ENCODE measurements at places on chromosomes 2 and 18.
A peak's percentile ranks its signal among the peaks of the same experiment; 100 is the strongest.

DNA sequence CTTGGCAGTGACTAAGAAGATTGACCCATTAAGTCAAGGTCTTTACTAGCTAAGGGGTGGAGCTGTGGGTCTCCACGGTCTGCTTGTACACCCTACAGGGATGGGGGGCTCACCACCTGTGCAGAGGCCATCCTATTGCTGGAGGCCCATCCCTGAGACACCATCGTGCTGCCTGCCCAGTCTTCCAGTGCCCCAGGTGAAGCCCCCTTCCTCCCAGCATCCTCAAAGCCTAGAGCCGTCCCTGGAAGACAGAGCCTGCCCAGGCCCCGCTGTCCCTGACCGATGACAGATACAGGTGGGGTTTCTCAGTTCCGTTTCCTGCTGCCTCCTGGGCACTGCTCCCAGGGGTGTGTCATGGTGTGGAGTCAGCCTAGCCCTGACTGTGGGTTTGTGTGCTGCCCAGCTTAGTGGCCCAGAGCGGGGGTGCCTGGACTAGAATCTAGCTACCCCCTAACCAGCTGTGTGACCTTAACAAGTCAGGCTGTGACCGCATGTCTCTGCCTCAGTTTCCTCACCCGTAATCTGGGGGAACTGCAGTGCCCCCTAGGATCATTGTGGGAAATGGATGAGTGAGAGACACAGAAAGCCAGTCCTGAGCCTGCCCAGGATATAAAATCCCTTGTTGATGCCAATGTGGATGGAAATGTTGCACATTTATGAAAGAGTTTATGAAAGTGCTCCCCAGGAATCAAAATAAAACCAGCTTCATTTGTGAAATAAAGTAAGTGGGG, 2.0 kb downstream of the OTOS start:
- H3K4me1 ChIP-seq = peaks cover 26% of the 10 kb centered on the region
- peak overlapping the region; percentile 93 for H3K4me3 ChIP-seq

- H3K36me3 ChIP-seq = no peaks in the 10 kb centered on the region
- no peaks in the 10 kb centered on the region for H3K4me1 ChIP-seq
- H3K27me3 ChIP-seq = no peaks in the 10 kb centered on the region
- no peak overlapping the region for H3K27ac ChIP-seq
- H3K4me3 ChIP-seq = no peak overlapping the region
Measured at GRCh38 chr18:30487962-30488361, 554.6 kb downstream of the DSC3 start.

DNA sequence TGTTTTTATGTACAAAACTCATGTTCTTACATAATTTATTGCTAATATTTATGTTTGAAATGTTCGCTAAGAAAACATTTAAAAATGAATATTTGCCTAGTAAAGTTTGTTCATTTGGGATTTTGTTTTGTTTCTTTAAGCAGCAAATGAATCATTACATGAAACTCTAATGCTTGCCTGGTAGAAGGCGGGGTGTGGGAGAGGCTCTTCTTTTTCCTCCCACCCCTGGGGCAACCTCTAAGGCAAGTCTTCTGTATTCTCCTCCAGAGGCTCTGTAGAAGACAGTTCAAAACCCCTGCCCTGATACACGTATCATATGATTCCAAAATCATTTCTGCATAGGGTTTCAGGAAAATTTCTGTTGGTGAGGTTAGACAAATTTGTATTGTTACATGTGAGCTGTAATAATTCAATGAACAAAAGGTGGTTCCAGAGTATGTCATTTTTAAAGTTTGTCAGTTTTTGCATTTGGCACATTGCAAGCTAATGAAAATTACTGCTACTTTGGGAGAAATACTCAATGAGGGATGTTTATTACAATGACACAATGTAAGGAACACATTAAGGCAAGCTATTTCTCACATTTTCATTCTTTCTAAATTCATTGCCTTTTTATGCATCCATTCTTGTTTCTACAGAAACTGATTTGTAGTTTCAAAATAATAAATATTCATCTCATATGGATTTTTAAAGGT, 302.3 kb upstream of the UBE2E3 start:
- DNase-seq = no peak
- peaks cover 38% of the 10 kb centered on the region for H3K27me3 ChIP-seq
- H3K4me3 ChIP-seq = no peak overlapping the region
- no peaks in the 10 kb centered on the region for H3K36me3 ChIP-seq
- no peak overlapping the region for H3K27ac ChIP-seq

DNA sequence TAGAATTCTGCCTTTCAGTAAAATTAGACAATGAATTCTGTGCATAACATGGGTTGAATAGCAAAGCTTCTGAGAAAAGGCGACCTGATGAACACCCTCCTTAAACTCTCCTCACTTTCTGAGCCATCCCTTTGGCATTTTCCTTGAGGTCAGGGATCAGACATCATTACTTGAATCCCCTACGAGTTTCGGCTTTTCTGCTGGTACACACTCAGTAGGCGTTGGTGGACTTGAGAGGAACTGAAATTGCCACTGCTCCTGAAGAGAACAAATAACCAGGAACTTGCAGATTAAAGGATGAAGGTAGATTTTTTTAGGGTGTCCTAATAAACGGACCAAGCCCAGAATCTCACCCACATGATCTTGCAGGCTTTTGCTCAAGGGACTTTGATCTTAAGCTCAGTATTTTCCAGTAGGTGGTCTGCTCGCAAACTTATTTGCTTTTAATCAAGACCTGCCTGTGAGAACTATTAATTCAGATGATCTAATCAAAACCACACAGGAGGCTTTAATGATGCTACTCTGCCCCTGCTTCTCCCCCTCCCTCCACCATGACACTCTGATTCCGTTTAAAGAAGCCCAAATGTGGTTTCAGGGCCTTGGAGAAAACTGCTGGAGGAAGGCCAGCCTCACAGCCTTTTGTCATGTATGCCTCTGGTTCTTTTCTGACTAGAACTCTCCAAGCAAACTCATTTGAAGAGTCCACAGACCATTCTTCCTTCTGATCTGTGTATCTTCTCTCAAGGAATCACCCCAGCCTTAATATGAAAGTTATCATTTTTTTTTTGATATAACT, 124.9 kb downstream of the PRKCE start:
- H3K4me3 ChIP-seq = no peak overlapping the region
- no peaks in the 10 kb centered on the region for H3K36me3 ChIP-seq
- no peak for DNase-seq
- H3K4me1 ChIP-seq = peaks cover 12% of the 10 kb centered on the region
- no peak overlapping the region for H3K27ac ChIP-seq

DNA sequence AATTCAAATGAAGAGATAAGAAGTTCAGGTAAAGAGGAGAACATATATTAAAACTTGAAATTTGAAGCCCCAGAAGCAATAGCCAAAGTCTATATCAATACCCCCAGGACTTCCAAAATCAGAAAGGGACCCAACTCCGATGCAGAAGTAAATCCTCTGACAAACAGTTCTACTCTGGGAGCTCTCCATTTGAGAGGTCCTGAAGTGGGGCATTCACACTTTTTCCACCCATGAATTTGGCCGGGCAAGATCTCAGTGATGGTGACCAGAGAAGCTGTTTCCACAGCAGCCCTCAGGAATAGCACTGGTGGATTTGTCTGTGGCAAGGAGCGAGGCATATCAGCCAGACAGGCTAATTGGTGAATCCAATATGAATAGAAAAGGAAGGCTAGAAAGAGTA, 313.6 kb upstream of the MC4R start:
- H3K27ac ChIP-seq = no peak overlapping the region
- H3K4me3 ChIP-seq = no peak overlapping the region
- no peaks in the 10 kb centered on the region for H3K27me3 ChIP-seq
- H3K36me3 ChIP-seq = no peaks in the 10 kb centered on the region

- no peaks in the 10 kb centered on the region for H3K27me3 ChIP-seq
- DNase-seq = no peak
- H3K4me1 ChIP-seq = no peaks in the 10 kb centered on the region
Measured at GRCh38 chr2:156562124-156562523, 125.9 kb downstream of the GPD2 start.

DNA sequence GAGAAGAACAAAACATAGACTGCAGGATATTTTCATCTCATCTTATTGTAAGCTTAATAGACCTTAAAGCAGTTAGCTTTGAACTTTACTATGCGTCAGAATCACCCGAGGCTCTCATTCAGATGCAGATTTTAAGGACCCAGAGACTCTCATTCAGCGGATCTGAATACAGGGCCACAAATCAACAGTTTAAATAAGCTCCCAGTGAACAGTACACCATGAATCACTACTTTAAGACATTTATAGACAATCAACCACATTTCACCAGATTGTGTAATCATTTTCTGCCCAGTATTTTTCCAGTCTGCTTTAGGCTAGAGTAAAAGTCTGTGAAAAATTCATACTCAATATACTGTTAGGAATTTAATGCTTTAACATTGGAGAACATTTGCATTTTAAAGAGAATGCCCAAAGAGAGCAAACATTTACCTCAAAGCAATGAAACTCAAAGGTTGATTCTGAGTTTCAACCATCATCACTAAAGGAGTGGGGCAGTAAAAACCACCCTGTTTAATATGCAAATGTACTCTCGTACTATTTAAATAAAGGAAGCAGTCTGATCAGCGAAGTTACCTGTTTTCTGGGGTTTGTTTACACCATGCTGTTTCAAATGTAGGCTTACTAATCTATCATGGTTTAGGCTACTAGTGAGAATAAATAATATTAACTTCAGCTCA, 11.0 kb upstream of the ALPK2 start:
- H3K27me3 ChIP-seq = no peaks in the 10 kb centered on the region
- DNase-seq = no peak
- no peak overlapping the region for H3K27ac ChIP-seq

GRCh38 chr2:121558329-121558728, 27.6 kb downstream of the RNU4ATAC start:
- no peak for DNase-seq
- no peak overlapping the region for H3K27ac ChIP-seq
- no peaks in the 10 kb centered on the region for H3K27me3 ChIP-seq
- no peaks in the 10 kb centered on the region for H3K36me3 ChIP-seq
- H3K4me3 ChIP-seq = no peak overlapping the region

GRCh38 chr18:48833701-48834412, 116.9 kb downstream of the SMAD7 start:
- peaks cover 63% of the 10 kb centered on the region for H3K4me1 ChIP-seq
- peak overlapping the region; percentile 93 for H3K4me3 ChIP-seq
- no peak for DNase-seq
- no peaks in the 10 kb centered on the region for H3K36me3 ChIP-seq

- H3K4me1 ChIP-seq = peaks cover 2% of the 10 kb centered on the region
- H3K36me3 ChIP-seq = peaks cover 12% of the 10 kb centered on the region
- no peaks in the 10 kb centered on the region for H3K27me3 ChIP-seq
Measured at GRCh38 chr2:230542751-230543150, 126.8 kb downstream of the SP100 start.

Measured in T-helper 17 cell (primary cell).